ENCODE measurements at places on chromosomes 4 and X.

DNA sequence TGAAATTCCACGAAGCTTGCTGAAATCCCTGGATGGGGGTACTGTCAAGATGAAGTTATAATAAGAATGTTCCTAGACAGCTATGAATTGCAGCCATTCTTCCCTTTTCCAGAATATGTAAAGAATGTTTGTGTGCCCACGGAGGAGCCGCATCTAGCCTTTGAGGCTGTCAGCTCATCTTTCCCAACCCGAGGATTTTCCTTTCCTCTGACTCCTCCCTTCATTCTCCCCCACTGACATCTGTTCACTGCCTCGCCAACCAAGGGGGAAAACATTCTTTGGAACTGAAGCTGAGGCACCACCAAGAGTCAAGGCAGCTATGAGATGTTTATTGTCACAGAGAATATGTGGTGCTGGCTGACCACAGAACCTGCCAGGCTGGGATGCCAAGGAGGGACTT, 8.8 kb downstream of the NHSL2 start:
- DNase-seq = no peak

DNA sequence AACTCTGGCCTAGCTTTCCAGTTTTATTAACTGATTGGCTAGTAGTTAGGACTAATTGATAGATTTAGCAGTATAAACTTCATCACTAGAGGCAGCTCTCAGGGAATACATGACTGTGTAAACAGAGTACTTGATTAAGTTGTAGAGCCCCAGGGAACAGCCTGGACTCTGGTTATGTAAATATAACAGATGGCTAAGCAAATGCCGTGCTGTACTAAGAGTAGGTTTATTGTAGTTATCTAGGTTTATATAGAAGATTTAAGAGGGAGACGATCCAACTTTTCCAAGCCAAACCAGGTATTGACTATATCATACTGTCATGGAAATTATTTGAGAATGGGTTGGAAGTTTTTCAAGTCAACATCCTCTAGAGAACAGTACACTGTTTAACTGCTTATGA, 463.4 kb upstream of the GRID2 start:
- DNase-seq = no peak

- DNase-seq = peak; percentile 2
Measured at GRCh38 chrX:111652719-111653118, 28.3 kb upstream of the ALG13 start.

GRCh38 chr4:81490403-81491160, 18.9 kb upstream of the RASGEF1B start:
- DNase-seq = no peak

DNA sequence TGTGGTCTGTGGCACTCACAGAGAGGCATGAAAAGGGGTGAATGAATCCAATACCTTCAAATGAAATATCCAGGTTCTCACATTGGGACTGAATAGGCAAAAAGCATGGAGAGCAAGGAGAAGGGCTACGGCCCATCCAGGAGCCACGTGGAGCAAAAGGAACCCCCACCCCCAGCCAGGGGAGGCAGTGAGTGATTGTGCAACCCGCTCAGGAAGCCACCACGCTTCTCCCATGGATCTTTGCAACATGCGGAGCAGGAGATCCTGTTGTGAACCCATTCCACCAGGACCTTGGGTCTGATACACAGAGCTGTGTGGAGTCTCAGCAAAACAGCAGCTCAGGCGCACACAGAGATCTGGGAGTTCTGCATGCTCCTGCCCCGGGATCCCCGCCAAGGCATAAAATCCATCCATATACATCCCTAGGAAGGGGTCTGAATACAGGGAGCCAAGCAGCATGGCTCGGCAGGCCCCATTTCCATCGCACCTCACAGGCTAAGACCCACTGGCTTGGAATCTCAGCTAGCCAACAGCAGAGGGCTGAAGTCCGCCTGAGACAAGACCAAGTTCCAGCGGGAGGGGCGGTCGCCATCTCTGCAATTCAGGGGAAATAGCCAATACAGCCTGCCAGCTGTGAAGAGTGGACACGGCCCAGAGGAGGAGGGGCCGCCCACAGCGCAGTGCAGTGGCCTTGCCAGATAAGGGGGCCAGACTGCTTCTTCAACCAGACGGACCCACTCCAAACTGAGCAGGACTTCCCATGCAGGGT, 80.2 kb downstream of the FGF16 start:
- DNase-seq = no peak

DNA sequence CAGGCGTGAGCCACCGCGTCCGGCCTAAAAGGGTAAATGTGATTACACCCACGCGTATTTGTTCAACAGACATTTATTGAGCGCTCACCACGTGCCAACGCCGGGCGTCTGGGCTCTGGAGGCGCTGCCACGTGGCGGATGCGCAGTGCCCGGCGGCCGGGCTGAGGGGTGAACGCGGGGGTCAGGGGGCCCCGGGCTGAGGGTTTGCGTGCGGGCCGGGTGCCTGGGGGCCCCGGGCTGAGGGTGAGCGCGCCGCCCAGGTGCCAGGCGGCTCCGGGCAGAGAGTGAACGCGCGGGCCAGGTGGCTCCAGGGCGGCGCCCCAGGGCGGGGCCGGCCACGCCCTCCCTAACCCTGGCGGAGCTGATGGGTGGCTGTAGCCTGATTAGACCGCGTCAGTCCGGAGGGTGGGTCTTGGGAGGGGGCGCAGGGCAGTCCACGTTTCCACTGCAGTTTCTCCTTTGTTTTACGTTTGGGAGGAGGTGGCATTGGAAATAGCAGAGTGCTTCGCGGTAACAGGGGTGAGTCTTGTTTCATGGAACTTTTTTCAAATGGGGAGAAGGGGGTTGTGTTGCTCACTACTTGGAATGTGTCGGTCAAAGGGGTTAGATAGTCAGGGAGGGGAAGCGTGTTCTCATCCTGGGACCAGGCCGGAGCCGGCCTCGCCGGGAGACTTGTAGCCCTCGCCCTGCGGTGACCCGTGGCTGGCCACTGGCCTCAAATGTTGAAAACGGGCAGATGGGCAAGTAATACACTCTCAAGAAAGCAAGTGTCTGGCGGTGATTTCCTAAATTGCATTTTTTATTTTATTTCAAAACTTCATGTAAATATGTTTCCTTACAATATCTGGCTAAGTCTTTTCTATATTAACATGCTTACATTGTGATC, at the start of gene ZFP42:
Gene ZFP42 (plus strand): TSS at position 450 of the 886 bp plus-strand sequence. CDS start 7,037 bp downstream, outside the sequence.
- no peak for DNase-seq

- no peak for DNase-seq
Measured at GRCh38 chr4:61431131-61431530, 231.0 kb downstream of the ADGRL3 start.

- DNase-seq = no peak
Measured at GRCh38 chrX:120321520-120322281, 10.4 kb upstream of the TMEM255A start.

DNA sequence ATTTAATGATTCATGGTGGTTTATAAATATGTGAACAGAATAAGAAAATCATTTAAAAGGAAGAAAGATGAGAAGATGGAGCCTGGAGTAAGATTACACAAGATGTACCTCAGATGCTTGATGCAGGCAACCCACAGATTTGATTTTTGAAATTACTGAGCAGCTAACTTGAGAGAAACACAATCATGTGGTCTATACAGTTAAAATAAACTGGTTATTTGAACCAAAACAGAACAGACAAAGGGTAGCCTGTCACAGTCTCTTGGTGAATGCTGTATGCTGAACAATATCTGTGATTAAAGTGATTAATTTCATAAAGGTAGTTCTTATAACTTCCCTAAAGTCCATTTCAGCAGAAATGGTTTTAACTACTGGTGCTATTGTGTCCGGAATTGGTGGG, 4.2 kb downstream of the PI4K2B start:
- no peak for DNase-seq

GRCh38 chr4:53147197-53147596, 218.7 kb downstream of the SCFD2 start:
- DNase-seq = no peak

DNA sequence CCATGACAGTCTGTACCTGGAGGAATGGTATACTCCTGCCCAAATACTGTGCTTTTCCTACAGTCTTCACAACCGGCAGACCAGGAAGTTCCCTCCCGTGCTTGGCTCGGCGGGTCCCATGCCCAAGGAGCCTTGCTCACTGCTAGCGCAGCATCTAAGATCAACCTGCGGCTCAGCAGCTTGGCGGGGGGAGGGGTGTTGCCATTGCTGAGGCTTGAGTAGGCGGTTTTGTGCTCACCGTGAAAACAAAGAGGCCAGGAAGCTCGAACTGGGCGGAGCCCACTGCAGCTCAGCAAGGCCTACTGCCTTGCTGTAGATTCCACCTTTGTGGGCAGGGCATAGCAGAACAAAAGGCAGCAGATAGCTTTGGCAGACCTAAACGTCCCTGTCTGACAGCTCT, 152.7 kb downstream of the TEX11 start:
- peak; percentile 66 for DNase-seq

- no peak for DNase-seq
Measured at GRCh38 chr4:8315435-8316250, 46.1 kb downstream of the HTRA3 start.

- no peak for DNase-seq
Measured at GRCh38 chr4:147017081-147017480, 71.4 kb upstream of the TTC29 start.

- DNase-seq = peak; percentile 23
Measured at GRCh38 chr4:185204238-185204910, 574 bp upstream of the CFAP97 start.

DNA sequence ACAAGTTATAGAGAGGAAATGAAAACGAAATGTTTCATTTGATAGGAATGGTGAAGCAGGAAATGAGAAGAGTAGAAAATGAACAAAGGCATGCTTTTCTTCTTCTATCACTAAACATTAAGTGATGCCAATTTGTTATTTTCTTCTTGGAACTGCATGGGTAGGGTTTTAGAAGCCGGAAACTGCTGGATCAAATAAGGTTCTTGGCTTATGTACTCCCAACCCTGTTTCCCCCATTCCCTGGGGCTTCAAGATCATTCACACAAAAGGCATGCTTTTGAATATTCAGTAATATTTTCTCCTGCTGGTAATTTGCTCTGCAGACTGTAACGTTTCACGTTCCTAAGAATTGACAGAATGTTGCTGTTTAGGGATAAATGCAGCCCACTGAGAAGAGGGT, 224.1 kb downstream of the NLGN4X start:
- no peak for DNase-seq

DNA sequence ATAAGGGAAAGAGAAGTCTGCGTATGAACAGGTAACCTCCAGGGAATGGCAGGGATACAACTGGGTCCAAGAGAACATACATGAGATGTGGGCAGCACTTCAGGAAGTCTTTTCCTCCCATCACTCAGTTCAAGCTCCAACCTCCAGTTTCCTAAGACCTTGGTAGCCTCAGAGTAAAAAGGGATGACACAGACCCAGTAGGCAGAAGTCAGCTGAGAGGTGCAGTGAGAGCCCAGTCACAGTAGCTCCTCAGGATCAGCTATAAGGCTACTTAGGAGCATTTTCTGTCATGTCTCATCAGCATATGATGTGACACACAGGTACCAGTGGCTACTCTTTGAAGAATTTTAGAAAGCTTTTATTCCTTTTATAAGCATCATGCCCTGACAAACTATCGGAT, 12.5 kb upstream of the STS start:
- no peak for DNase-seq

- DNase-seq = no peak
Measured at GRCh38 chr4:109629775-109630174, 69.7 kb downstream of the MCUB start.

GRCh38 chr4:79385641-79386040, 22.4 kb downstream of the GK2 start:
- no peak for DNase-seq

DNA sequence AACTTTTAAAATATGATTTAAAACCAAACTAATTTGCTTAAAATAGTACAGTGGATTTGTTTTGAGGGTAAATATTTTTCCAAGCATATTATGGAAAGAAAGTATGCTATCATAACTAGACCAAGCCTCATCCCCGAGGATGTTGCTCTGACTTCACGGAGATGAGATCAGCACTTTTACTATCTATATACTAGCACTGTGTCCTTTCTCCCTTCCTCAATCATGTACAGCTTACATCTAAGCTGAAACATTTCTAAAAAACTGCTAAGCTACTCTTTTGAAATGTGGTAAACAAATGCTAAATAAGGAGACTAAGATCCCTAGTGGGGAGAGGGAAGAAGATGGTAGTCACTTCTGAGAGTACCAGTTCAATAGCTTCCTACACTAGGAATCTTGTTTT, 23.8 kb downstream of the AMMECR1 start:
- DNase-seq = no peak

DNA sequence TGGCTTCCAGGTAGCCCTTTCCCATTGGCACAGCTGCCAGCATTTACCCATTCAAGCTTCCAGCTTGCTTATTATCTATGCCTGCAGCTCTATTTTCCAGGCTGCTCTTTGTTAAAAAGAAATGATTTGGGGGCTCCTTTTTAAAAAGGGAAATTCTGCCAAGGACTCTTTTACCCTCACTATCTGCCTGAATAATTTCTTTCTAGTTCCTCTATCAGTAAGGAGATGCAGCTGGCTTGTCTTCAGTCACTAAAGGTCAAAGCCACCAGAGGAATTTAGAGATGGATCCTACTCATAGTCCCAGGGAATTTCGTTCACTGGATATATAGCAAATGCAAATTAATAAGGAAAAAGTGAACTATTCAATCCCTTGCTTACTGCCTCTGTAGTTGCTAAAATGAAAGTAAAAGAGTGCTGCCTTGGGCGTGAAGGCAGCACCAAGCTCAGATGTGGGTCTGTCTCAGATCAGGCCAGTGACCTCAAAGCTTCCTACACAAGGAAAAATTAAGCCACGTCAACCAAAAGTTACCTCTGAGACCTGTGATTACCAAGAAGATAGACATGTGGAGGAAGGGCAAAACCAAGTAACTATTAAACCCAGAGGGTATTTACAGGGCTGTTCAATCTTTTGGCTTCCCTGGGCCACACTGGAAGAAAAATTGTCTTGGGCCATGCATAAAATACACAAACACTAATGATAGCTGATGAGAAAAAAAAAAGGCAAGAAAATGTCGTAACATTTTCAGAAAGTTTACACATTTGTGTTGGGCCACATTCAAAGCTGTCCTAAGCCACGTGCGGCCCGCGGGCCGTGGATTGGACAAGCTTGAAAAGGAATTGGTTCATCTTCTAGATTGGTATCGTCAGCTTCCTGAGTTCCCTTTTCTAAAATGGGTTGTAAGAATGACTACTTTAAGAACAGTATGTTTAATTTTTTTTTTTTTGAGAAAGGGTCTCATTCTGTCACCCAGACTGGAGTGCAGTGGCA, 5.3 kb downstream of the ARSF start:
- no peak for DNase-seq

DNA sequence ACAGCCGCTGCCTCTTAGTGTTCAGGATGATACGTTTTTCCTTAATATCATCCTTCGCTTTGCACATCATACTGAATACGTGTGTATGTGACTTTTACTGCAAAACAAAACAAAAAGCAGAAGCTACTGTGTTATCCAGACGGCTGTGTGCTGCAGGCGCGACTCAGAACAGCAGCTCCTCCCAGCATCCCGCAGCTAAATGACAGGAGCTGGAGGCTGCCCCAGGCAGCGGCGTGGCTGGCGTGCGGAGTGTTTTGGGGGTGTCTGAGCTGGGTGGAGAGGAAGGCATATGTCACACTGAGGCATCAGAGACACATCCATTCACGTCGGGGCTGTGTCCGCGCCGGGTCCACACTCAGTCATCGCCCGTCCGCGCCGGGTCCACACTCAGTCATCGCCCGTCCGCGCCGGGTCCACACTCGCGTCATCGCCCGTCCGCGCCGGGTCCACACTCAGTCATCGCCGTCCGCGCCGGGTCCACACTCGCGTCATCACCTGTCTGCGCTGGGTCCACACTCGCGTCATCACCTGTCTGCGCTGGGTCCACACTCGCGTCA, 16.6 kb downstream of the PCGF3 start:
- no peak for DNase-seq

- no peak for DNase-seq
Measured at GRCh38 chr4:113978561-113979147, 793 bp downstream of the ARSJ start.
